Fibroblast of skin of left biceps (primary cell): ENCODE measurements at places on chromosomes 3 and 15.

GRCh38 chr15:58264053-58264971, 126.1 kb downstream of the AQP9 start:
- no peak for DNase-seq

DNA sequence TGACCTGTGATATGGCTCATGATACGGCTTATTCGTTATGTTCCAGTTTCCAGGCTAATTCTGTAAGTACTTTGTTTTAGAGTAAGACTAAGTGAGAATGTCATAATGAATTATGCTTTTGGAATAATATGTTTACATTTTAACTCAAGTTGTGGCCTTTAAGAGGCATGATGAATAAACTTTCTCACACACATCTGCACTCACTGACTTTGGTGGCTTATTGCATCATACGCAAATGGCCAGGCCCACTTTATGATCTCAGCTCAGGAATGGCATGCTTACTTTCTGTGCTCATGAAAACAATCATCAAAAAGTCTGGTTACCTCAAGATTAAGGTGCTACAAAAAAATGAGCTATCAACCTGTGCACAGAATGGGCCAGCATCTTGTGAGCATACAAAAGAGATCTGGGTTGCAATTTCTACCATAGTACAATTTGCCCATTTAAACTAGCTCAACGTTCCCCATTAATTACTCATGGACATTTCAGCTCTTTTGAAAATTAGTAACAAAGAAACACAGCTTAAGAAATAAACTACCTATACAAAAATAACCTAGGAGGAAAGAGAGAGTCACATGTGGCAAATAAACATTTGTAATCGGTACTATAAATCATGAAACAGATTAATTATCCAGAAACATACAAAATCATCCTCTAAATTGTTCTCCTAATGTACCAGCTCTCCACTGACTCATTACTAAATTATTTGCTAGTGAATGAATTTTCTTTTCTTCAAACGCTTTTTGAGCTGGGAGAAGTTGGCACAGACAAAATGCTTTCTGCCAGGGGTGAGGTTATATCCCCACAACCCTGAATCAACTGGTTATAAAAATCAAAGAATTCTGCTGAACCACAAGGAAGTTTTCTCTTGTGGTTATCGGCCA, 439.0 kb upstream of the ADAMTS9 start:
- no peak for DNase-seq

GRCh38 chr15:24955531-24955921, 739 bp downstream of the SNRPN start:
- no peak for DNase-seq

DNA sequence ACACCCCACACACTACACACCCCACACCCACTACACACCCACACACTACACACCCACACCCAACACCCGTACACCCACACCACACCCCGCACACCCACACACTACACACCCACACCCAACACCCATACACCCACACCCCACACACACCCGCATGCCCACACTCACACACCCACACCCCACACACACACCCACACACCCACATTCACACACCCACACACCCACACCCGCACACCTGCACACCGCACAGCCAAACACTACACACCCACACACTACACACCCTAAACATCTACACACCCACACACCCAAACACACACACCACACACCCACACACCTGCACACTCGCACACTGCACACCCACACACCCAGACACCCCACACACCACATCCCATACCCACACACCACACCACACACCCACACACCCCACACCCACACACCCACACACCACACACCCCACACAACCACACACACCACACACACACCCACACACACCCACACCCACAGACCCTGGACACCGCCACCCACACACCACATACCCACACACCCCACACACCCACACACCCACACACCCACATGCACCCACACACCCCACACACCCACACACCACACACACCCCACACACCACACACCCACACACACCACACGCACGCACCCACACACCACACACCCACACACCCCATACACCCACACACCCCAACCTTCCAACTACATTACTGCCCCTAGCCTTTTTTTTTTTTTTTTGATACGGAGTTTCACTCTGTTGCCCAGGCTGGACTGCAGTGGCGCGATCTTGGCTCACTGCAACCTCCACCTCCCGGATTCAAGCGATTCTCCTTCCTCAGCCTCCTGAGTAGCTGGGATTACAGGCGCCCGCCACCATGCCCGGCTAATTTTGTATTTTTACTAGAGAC, 16.9 kb downstream of the CEP19 start:
- no peak for DNase-seq

- DNase-seq: peak; percentile 40
Observed at GRCh38 chr3:184335661-184336546, 1.5 kb upstream of the FAM131A start.
